ENCODE measurements at places on chromosomes 11 and 22.

GRCh38 chr11:1717745-1718144 is 20.8 kb downstream of the KRTAP5-6 start:
- no peak for DNase-seq

GRCh38 chr22:37240941-37241320 is 3.1 kb downstream of the RAC2 start:
- DNase-seq = no peak

DNA sequence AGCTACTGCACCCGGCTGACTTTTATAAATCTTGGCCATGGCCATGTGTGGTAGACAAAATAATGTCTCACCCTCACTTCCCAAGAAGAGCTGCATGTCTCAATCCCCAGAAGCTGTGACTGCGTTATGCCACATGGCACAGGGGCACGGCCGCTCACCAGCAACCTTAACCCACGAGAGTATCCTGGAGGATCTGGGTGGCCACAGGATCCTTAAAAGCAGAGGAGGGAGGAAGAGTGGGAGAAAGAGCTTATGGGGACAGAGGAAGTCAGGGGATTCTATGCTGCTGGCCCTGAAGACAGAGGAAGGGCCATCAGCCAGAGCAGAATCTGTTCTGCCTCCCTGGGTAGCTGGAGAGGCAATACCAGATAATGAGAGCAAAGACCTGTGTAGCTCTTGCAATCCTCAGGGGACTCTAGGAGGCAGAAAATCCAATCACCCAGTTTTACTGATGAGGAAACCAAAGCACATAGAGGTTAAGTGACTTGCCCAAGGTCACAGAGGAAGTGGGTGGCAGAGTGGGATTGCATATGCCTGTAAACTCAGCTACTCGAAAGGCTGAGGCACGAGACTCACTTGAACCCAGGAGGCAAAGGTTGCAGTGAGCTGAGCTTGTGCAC is 55.3 kb downstream of the CELSR1 start:
- no peak for DNase-seq

- DNase-seq = no peak
Measured at GRCh38 chr22:42654436-42655073, 5.4 kb upstream of the CYB5R3 start.

DNA sequence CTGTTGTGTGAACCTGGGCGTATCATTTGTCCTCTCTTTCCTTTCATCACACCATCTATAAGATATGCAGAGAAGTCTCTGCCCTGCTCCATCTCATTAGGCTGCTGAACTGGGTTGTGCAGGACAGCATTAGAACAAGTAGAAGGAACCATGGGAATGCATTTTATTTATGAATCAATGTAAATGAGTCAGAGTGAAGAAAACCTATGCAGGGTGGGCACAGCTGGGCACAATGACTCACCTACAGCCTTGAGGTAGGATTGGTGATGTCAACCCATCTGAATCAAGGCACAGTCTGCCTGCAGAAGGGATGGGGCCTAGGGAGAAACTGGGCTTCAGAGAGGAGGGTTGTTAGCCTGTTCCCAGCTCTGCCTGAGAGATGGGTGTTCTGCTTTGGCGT is 123.4 kb downstream of the CSNK2A3 start:
- no peak for DNase-seq
